ENCODE measurements at places on chromosomes 16 and 17.

DNA sequence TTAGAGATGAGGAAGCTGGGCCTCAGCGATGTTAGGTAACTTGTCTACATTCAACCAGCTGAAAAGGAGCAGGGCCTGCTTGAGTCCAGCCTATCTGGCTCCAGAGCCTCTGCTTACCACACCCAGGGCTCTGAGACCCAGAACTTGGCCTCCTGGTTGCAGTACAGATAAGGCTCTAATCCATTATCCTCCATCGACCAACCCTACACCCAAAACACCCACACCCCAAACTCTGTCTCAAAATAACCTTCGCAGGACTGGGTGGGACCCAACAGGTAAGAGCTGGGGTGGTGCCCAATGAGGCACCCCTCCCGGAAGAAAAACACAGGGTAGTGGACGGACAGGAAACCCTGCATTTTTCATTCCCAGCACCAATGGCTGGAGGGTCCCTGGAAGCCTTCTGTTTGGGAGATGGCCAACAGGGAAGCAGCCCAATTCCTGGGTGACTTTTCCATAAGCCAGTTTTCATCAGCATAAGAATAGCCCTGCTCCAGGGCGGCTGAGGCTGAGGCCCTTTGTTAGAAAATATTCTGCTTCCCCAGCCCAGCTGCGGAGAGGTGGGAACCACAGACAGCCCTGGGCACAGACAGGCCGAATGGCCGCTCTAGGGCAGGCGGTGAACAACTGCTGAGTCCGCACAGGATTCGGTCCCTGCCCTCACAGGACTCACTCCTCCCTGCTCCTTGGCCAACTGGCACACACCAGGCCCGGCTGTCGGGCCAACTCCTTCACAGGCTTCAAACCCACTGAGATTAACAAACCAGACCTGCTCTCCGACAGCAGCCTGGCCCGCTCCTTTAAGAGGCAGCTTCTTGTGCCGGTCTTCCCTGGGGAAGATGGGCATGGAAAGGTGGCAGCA, 9.8 kb downstream of the SMIM5 start:
- DNase-seq, result no peak

DNA sequence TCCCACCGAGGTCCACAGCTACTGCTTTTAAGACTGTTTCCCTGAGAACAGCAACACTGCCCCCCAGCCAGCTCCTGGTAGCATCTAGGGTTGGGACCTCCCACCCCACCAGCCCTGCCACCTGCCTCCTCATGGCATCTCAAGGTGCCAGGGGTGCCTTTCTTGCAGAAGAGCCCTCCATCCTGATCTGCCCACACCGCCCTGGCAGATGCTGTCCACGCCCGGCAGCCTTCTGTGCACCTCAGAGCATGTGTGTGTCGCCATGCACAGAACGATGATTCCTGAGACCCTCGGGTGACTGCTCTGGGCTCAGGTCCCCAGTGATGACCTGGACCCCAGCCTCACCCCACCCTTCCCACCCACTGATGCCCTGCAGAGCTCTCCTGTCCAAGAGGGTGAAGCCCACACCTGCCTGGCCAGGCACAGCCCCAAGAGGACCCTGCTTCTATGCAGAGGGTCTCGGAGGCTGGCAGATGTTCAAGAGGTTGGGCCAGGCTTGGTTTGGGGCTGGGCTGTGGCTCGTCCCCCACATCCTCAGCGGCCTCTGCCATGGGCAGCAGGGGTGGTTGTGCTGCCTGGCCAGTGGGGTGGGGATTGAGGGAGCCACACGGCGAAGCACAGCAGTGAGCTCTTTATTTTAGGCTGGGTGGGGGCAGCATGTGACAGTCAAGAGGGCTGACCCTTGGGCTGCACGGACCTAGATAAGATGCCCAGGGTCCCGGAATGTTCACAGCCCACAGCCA, 5.2 kb upstream of the SPATA2L start:
- no peak for DNase-seq

DNA sequence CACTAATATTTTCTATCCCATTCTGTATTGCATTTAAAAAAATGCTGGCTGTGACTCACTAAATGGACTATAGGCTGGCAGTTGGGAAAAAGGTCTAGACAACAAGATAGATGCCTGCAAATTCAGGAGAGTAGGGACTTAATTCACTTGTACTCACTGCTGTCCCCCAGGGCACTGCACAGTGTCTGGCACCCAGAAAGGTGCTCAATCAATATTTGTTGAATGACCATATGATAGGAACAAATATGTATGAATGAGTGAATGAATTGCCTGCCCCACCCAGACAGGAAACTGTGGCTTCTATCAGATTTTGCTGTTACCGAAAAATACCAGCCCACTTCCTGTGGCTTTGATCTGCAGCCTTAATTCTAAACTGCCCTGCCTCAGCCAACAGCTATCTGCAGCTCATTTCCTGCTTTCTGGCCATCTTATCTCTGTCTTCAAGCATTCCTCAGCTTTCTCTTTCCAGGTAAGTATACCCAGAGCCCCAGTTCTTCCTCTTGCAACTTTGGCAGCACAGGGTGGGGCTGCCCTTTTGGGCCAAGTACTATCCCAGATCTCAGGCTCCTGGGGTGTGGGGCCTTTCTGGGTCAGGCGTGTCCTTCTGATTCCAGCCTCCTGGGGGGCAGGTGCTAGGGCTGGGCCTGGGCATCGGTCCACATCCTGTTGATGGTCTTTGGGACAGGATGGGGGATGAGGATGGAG, 15.3 kb upstream of the TNS4 start:
- DNase-seq, result no peak

- DNase-seq, result no peak
Measured at GRCh38 chr17:4393806-4394205, 27.3 kb upstream of the UBE2G1 start.

DNA sequence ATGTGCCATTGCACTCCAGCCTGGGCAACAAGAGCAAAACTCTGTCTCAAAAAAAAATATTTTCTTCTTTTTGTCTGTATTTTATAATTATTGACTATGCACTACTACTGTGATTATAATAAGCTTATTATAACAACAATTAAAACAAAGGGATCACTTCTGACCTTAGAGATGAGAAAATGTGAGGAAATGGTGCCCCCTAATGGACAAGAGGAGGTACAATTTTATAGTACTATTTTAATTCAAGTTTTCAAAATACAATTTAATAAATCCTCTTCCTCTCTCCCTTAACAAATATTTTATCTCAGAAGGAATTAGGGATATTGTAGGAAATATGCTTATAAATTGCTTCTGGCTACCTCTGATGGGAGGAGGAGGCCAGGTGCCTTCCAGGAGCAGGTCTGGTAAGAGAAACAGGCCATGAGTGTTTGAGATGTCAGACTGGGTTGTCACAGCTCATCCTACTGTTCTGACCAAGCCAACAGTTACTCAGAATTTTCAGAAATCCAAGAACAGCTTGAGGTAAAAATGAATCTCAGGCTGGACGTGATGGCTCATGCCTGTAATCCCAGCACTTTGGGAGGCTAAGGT, 14.0 kb downstream of the VPS53 start:
- no peak for DNase-seq

- DNase-seq, result no peak
Measured at GRCh38 chr17:13757871-13758270, 156.1 kb upstream of the HS3ST3A1 start.

DNA sequence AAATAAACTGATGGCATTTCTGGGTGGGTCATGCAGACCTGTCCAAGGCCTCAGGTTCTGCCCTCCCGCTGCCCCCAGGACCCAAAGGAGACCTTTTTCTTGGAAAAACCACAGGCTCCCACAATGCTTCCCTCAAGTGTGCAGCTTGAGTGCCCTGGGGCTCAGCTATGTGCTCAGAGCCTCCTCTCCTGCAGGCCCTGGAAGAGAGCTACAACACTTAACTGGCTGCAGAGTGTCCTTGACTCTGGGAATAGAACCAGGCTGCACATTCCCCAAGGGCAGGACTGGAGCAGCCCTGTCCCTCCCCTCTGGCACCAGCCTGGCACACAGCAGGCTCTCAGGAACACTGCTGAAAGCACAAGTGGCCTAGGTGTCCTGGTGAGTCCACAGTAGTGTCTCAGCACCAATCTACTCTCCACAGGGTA, 4.8 kb upstream of the SREBF1 start:
- DNase-seq, result no peak

- no peak for DNase-seq
Measured at GRCh38 chr16:19636436-19637267, 81.1 kb downstream of the VPS35L start.

GRCh38 chr17:10369239-10369638, 3.6 kb downstream of the MYH13 start:
- no peak for DNase-seq

- DNase-seq, result no peak
Measured at GRCh38 chr17:78888941-78889518, 14.0 kb downstream of the CEP295NL start.

DNA sequence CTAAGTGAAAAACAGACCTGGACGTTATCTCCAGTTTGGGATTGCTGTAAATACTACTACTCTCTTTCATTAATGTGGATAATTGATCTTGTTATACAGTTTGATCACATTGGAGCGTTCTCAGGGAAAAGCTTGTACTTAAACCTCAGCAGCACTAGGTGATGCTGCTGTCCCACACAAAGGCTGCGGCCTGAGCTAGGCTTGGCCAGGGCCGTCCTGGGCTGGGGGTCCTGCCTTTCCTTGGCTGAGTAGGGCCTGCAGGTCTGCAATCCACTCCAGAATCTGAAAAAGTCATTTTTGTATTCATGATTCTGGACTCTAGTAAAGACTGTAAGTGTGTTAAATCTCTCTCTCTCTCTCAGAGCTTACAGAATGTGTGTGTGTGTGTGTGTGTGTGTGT, 23.7 kb upstream of the PMFBP1 start:
- DNase-seq, result no peak

DNA sequence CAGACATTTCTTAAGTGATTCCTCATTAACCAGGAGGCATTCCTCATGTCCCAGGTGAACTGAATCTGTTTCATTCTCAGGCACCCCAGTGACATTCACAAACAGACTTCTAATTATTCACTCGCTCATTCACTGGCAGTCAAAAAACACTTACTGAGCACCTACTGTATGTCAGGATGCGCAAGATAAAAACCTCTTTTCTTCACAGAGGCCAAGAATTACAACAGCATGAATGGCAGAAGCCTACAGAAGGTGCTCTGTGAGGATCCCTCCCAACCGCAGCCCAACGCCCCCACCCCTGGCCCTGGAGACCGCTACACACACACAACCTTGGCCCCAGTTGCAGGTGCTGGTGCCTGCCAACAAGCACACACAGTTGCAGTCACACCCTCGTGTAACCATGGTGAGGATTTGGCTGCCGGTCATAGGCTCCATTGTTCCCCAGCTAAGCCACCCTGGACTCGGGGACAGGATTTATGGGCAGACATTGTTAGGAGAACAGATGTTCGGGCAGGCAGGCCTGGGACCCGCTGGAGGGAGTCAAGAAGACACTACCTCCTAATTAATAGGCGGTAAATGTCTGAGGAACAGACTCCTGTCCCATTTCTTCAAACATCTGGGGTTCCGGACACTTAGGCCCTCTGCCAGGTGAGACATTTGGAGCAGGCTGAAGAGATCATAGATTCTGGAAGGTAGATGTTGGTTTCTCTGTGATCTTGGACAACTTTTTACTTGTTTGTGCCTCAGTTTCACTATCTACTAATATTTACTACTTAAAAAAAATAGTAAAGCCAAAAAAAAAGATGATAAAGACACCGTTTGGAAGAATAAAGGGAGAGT, 43.2 kb downstream of the CUEDC1 start:
- DNase-seq, result no peak

DNA sequence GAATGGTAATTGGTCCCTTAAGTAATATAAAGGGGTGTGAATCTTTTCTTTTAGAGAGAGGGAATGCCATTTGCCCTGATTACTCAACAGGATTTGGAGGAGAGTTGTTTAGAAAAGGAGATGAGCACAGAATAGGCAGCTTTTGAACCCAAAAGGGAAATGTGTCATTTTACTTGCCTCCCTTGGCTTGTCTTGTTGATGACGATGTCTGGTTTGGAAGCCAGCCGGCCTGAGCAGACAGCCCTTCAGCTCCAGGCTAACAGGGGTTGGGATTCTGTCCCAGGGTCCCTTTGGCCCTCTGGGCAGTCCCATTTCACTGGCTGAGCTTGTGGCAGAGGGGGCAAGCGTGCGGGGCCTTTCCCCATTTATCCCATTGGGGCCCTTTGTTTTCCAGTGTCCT, 22.3 kb upstream of the PRKAR1A start:
- DNase-seq, result no peak
